Hindlimb muscle (tissue), 1 donor: ENCODE measurements at places on chromosomes 5 and 9. TPM values are rescaled to one million over a fixed set of nuclear protein-coding genes. Genes with fewer than 3 reads are reported as not detected.

CCDC187 gene
- 0.04 TPM for polyA plus RNA-seq

FOXI1 gene
- not detected for polyA plus RNA-seq

TAF11L13 gene
- not detected for polyA plus RNA-seq

PLCXD3 gene
- 0.03 TPM for polyA plus RNA-seq

FRMD3 gene
- polyA plus RNA-seq = 15.4 TPM

PCDHB5 gene
- polyA plus RNA-seq = 3.2 TPM

BOD1 gene
- 71.9 TPM for polyA plus RNA-seq

FAM221B gene
- polyA plus RNA-seq = 0.35 TPM

EIF4E1B gene
- 0.12 TPM for polyA plus RNA-seq

CDC20B gene
- polyA plus RNA-seq = 0.12 TPM

TAF11L6 gene
- not detected for polyA plus RNA-seq

TMEM250 gene
- 27.2 TPM for polyA plus RNA-seq

DNA sequence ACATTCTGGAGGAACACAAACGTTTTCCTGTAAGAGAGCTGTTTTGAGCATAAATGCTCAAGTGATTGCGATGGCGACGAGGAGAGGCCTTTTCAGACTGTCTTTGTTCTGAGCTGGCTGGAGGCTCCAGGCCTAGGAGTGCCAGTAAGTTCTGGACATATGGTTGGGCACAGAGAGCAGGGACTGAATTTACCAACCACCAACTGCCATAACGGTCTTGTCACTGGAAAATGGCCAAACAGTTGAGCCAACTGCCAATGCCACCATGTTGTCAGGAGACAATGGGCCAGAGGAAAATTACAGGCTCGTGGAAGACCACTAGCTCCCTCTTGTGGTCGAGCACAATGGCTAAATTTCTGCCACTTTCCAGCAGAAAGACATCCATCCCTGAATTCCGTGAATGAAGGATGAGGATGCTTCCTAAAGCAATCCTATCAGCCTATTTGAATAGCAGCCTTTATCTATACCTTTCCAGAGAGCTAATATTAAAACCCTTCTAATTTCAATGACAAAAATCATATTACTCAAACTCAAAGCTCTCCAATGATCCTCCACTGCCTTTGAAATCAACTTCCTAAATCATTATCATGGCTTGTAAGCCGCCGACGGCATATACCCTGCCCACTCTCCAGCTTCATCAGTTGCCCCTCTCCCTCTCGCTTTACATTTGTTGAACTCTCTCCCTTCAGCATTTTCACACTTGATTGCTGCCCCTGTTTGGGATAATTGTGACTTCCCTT, 66.9 kb upstream of the GLIS3 start:
- no peak for DNase-seq

GRCh38 chr5:17434982-17435381, 63.0 kb upstream of the TAF11L2 start:
- DNase-seq = no peak

- DNase-seq = no peak
Measured at GRCh38 chr9:133929599-133929998, 62.5 kb downstream of the VAV2 start.

DNA sequence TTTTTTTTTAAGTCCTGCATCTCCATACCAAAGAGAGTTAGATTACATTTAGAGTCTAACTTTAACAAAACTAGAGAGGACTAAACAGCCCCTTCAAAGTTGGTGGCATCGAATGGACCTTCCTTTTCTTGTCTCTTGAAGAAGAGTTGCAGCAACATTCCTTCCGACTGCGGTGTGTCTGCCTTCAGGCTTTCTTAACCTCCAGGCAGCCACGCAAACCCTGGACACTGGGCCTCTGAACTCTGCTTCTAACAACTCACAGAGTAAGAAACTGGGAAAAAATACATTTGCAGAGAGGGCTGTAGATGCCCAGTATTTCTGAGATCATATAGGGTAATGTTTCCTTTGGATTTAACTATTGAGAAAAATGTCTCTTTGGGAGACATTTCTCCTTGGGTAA, 120.5 kb upstream of the MAST4 start:
- DNase-seq = no peak

GRCh38 chr5:1060535-1060981, 51.3 kb downstream of the SLC12A7 start:
- DNase-seq = no peak

DNA sequence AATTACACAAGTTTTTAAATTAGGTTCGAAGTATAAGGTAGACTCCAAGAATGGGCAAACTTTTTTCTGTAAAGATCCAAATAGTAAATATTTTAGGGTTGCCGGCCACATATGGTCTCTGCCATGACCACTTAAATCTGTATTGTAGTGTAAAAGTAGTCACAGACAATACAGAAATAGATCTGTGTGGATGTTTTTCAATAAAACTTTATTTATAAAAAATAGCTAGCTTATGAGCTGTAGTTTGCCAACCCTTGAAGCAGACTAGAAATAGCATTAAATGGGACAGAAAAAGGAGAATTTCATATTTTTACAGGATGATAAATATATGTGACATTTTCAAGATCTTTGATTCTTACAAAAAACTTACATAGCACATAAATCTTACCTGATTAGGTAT, 94.9 kb upstream of the ACOT12 start:
- DNase-seq = no peak

DNA sequence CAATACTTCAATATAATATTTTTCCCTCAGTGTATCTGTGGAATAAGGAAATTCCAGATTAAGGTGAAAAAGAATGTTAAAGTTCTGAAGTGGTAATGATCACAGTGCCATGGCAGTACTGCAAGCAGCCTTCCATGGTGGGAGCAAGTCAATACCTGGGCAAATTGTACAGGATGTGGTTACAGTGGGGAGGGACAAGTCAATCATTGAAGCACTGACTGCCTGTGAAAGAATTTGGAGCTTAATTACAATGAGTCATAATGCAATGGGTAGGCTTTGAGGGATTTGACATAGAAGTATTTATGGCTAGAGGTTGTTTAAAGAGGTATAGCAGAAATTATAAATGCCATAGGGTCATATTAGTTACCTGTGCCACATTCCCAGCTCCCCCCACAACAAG, 786.5 kb upstream of the ACO1 start:
- DNase-seq = no peak

GRCh38 chr9:35899021-35899420, 7.0 kb upstream of the HRCT1 start:
- no peak for DNase-seq

DNA sequence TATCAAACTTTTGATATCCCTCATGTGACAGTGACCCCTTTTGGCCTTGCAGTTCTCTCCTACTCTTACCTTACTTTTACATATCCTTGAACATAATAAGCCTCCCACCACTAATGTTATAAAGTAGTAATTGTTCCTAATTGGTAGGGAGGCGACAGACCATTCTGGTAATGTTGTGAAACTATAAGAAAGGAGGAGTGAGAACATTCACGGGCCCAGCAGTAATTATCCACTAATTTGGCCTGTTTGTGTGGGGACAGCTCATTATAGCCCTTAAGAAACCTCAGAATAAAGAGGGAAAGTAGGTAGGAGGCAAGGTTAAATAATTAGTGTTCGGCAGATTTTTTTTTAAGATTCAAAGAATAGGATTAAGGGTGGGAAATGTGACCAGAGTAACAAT, 1046.5 kb upstream of the ARRDC3 start:
- no peak for DNase-seq

- DNase-seq = no peak
Measured at GRCh38 chr9:137130176-137130755, 8.7 kb upstream of the GRIN1 start.

GRCh38 chr5:76790632-76791290, 28.1 kb upstream of the F2RL1 start:
- DNase-seq = peak; percentile 49

- no peak for DNase-seq
Measured at GRCh38 chr9:37464006-37464405, 1.2 kb downstream of the ZBTB5 start.

GRCh38 chr9:98010445-98010844, 27.3 kb downstream of the ANP32B start:
- no peak for DNase-seq

DNA sequence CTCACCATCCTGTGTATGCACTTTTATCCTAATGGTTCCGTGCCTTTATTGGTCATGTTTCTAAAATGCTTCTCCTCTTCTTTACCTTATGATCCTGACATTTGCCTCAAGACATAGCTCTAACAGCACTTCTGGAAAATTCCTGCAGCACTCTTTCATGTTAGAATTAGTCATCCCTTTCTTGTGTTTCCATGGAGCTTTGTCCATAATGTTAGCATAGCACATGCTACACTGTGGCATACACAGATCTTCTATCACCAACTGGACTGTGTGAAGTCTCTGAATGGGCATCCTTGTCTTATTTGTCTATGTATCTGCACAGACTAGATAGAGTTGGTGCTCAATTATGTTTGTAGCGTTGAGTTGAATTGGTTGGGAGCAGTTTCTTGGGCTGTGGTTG, 2.0 kb downstream of the SCGB3A2 start:
- DNase-seq = no peak

GRCh38 chr5:93622240-93622885, 39.3 kb downstream of the NR2F1 start:
- DNase-seq = no peak

GRCh38 chr5:5645198-5645597, 222.7 kb downstream of the ICE1 start:
- no peak for DNase-seq

GRCh38 chr9:2502760-2503159, 118.8 kb upstream of the VLDLR start:
- DNase-seq = no peak

DNA sequence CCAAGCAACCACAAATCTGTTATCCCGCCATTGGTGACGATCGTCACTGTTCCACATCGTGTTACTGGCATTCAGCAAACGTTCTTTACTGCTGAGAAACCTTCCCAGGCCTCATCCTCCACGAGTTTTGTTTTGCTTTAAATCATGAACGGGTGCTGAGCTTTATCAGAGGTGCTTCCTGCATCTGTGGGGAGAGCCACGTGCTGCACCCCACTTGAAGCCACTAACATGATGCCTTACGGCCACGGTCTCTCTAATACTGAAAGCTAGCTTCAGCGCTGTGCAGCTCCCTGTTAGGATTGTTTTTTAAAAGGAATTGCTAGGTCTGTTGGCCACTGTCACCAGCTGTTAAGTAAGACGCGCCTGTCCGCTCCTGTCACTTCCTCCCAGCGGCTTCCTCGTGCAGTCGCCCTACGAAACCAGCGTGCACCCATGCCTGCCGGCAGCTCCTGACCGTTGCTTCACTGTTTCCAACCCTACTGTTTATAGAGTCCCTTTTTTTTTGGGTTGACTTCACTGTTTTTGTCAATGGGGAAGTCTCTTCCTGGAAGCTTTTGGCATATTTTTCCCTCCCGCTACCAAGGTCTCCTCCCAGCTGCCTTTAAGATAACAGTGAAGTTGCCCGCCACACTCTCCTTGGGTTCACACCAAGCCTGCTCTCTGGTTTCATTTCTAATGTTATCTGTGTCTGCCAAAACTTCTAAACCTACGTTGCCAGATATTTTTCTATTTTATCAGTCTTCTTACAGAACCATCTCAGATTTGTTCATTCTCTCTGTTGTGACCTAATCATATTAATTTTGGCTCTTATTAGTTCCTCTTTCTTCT, 20.3 kb downstream of the LPCAT1 start:
- DNase-seq = no peak

DNA sequence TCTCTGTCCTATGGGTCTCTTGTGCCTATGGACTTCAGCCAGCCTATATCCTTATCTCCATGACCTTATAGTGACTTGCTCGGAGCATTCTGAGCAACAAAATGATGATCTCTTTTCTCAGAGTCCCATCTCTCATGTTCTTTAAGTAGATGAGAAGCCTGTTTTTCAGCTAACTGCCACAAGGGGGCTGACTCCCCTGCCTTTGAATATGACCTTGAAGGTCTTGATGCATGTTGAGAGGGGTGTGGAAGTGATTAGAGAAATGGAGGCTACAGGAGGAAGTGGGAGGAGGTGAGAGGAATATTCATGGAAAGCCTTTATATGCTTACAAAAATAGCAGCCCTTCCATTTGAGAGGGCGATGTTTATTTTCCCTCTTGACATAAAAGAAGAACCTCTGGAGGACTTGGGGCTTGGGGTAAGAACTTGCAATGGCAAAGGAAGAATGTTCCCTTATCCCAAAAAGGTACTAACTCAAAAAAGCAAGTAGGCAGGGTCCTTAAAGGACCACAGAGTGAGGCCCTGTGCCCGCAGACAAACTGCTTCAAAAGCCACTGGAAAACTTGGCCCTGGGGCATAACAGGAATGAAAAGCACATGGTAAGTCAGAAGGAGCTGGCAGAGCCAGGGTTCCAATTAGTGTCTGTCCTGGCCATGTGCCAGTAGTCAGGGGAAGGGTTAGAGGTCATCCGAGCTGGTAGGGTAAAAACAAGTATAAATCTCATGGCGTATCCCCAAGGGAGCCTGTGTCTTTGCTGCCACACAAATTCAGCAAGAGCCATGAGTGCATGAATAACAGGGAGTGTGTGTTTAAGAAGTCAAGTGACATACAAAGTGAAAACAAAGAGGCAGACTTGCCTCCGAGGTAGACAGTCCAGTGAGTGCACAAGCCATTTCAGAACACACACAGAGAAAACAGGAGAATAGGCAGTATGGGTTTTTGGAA, 39.1 kb downstream of the FGD3 start:
- no peak for DNase-seq

DNA sequence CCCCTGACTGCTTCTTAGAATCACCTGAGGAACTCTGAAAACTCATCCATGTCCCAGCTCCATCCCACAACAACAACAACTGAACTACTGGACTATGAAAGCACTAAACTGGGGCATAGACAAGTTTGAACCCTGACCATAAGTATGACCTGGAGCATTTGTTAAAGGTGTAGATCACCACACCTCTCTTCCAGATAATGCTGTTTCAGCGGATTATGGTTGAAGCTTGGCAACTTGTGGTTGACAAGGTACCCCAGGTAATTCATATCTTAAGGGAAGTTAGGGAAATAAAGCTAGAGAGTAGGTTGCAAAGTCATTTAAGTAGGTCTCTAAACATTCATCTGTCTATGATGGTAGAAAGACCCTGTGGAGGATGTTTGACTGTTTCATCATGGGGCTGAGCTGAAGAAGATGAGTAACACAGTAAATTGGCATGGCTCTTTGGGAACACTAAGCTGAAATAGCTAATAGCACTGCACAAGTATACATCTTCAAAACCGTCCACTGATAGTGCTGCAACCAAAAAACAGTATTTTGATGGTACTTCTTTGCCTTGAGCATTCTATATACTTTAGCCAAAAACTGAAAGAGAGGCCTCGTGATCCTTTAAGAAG, 80.2 kb downstream of the TMEM174 start:
- DNase-seq = no peak

DNA sequence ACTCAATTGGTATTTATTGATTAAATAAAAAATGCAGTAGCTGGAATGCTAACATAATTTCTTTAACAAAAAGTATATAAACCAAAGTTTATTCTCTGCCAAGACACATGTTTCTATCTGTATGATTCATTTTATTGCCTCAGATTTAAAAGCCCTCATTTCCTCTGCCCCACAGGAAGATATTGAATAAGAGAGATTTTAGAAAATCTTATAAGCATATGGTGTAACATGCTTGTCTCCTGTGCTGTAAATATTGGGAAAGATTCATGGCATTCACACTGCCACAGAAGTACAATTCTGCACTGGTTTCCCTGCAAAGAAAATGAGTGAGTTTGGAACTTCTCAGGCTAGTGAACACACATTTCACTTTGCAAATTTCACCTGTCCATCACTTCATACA, 134.9 kb upstream of the FBXL7 start:
- DNase-seq = no peak
